ENCODE measurements at places on chromosomes 11 and 22. TPM values are rescaled to one million over a fixed set of nuclear protein-coding genes. Genes with fewer than 3 reads are reported as not detected.

GRCh38 chr11:107043242-107044006 is 25.1 kb upstream of the GUCY1A2 start:
- no peak overlapping the region for H3K27ac ChIP-seq
- H3K27me3 ChIP-seq: no peaks in the 10 kb centered on the region
- H3K36me3 ChIP-seq: no peaks in the 10 kb centered on the region
- no peak for DNase-seq
- no peaks in the 10 kb centered on the region for H3K4me1 ChIP-seq
- H3K4me3 ChIP-seq: no peak overlapping the region

- no peaks in the 10 kb centered on the region for H3K36me3 ChIP-seq
- DNase-seq: no peak
- H3K27me3 ChIP-seq: no peaks in the 10 kb centered on the region
- H3K4me1 ChIP-seq: no peaks in the 10 kb centered on the region
- no peak overlapping the region for H3K27ac ChIP-seq
- no peak overlapping the region for H3K4me3 ChIP-seq
These were observed 12.3 kb upstream of the SOX10 start for GRCh38 chr22:37996515-37997246.

- no peaks in the 10 kb centered on the region for H3K27me3 ChIP-seq
- no peak overlapping the region for H3K4me3 ChIP-seq
- DNase-seq: no peak
- no peaks in the 10 kb centered on the region for H3K36me3 ChIP-seq
These were observed 24.5 kb upstream of the BLID start for GRCh38 chr11:122140500-122140899.

TMPRSS4 gene
- total RNA-seq: 41.3 TPM

CREB3L1 gene
- 27.3 TPM for total RNA-seq

- no peaks in the 10 kb centered on the region for H3K27me3 ChIP-seq
- no peak overlapping the region for H3K27ac ChIP-seq
- no peak overlapping the region for H3K4me3 ChIP-seq
- no peaks in the 10 kb centered on the region for H3K36me3 ChIP-seq
- peak; percentile 81 for DNase-seq
- no peaks in the 10 kb centered on the region for H3K4me1 ChIP-seq
These were observed 10.8 kb upstream of the CCDC86 start for GRCh38 chr11:60831143-60831500.

DNA sequence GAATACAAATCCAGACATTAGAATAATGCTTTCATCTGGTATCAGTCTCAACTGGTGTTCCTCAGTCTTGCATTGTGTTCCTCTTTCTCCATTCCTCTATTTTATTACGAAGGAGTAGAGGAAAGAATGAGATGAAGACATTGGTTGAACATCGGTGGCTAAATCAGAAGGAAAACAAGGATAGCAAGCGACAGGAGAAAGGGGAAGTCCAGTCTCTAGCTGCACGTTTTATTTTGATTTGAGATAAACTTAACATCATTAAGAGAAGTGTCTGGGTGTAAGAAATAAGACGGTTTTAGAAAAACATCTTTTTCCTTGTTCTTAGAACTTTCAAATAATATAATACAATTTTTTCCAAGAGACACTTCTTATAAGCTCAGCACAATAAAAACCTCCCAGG is 6.2 kb downstream of the SOX6 start:
- no peak overlapping the region for H3K27ac ChIP-seq
- no peak for DNase-seq
- no peaks in the 10 kb centered on the region for H3K4me1 ChIP-seq
- no peak overlapping the region for H3K4me3 ChIP-seq

GRCh38 chr11:14578541-14578956 is 58.4 kb upstream of the PSMA1 start:
- no peaks in the 10 kb centered on the region for H3K36me3 ChIP-seq
- DNase-seq: peak; percentile 82
- peak overlapping the region; percentile 68 for H3K27ac ChIP-seq
- H3K27me3 ChIP-seq: no peaks in the 10 kb centered on the region
- H3K4me1 ChIP-seq: no peaks in the 10 kb centered on the region
- H3K4me3 ChIP-seq: no peak overlapping the region

DNA sequence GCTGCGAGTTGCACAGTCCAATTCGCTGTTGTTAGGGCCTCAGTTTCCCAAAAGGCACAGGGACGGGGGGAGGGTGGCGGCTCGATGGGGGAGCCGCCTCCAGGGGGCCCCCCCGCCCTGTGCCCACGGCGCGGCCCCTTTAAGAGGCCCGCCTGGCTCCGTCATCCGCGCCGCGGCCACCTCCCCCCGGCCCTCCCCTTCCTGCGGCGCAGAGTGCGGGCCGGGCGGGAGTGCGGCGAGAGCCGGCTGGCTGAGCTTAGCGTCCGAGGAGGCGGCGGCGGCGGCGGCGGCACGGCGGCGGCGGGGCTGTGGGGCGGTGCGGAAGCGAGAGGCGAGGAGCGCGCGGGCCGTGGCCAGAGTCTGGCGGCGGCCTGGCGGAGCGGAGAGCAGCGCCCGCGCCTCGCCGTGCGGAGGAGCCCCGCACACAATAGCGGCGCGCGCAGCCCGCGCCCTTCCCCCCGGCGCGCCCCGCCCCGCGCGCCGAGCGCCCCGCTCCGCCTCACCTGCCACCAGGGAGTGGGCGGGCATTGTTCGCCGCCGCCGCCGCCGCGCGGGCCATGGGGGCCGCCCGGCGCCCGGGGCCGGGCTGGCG is at the start of gene BCR:
Gene BCR, plus strand, starts transcription at position 209 of the 592 bp plus-strand sequence. CDS start 452 bp downstream, outside the sequence.
- peak; percentile 86 for DNase-seq
- no peaks in the 10 kb centered on the region for H3K36me3 ChIP-seq
- peaks cover 45% of the 10 kb centered on the region for H3K4me1 ChIP-seq
- peak within 1 kb of the TSS; percentile 63 for H3K27ac ChIP-seq
- no peaks in the 10 kb centered on the region for H3K27me3 ChIP-seq

DNA sequence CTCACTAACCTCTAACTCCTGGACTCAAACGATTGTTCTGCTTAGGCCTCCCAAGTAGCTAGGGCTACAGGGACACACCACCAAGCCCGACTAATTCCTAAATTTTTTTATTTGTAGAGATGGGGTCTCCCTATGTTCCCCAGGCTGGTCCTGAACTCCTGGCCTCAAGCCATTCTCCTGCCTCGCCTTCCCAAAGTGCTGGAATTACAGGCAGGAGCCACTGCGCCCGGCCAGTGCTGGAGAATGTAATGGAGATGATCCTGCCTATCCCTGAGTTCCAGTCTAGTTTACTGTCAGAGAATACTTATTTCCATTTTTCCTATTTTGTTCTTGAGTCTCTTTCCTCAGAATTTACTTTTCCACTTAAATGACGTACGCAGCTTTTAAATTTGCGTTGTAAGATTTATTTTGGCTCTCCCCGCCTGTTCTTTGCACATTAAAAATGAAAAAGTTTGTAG is at the start of gene CHEK1:
Gene CHEK1, plus strand, starts transcription at position 408 of the 458 bp plus-strand sequence. CDS start 1,606 bp downstream, outside the sequence.
- no peaks in the 10 kb centered on the region for H3K36me3 ChIP-seq
- H3K4me3 ChIP-seq: peak within 1 kb of the TSS; percentile 78
- DNase-seq: no peak

DNA sequence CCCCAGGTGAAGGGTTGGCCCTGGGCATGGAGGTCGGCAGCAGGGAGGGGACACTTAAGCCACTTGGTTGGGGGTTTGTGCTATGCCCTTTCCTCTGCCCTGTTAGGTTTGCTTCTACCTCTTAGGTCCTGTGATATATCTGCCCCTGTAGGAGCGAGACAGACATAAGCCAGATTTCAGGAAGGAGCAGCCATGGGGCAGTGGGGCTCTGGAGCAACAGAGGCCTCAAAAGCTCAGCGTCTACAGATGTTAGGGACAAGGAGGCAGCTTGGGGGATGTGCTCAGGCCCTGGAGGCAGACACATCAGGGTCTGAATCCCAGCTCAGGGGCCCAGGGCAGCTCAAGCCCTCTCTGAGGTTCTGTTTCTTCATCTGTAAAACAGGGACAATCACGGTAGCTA is 27.2 kb upstream of the KCNQ1OT1 start:
- no peaks in the 10 kb centered on the region for H3K4me1 ChIP-seq
- no peak overlapping the region for H3K27ac ChIP-seq
- no peak overlapping the region for H3K4me3 ChIP-seq
- no peaks in the 10 kb centered on the region for H3K36me3 ChIP-seq
- H3K27me3 ChIP-seq: no peaks in the 10 kb centered on the region

GSTT2 gene
- not detected for total RNA-seq

DNA sequence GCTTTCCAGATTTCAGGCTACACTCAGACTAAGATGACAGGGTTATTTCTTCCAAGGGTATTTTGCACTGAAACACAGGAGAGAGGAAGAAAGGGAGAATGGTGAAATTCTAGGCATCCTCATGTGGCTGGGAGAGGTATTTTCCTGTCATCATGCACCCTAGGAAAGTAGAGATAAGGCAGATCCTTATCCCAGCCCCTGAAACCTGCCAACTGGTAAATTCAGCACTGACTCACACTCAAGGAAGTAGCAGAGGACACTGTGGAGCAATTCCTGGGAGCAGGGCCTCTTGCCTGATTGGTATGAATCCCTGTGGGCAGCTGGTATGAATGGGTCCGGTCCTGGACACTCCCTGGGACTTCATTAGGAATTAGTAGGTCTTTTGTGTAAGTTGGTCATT is 37.6 kb upstream of the SLC5A1 start:
- no peak overlapping the region for H3K4me3 ChIP-seq
- no peaks in the 10 kb centered on the region for H3K27me3 ChIP-seq
- H3K4me1 ChIP-seq: no peaks in the 10 kb centered on the region
- no peak for DNase-seq
- H3K36me3 ChIP-seq: no peaks in the 10 kb centered on the region

ALDH3B2 gene
- total RNA-seq: not detected

DNA sequence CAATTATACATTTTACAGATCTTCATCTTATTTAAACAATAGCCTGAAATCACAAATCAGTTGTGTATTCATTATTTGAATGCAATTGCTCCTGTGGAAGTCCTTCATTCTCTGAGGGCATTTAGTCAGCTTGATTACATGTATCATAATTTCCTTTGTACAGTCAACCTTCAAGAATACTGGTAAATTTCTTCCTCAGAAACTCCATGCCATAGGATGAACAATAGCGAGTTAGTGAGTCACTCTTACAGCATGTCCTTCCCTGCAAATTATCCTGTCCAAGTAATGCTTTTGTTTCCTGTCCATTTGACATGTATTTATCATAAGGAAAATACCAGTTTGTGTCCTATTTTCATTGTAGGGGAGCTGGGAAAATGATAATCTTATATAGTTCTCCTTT is 3.8 kb downstream of the OR10S1 start:
- H3K4me3 ChIP-seq: no peak overlapping the region
- no peaks in the 10 kb centered on the region for H3K4me1 ChIP-seq
- H3K36me3 ChIP-seq: no peaks in the 10 kb centered on the region
- DNase-seq: no peak

DNA sequence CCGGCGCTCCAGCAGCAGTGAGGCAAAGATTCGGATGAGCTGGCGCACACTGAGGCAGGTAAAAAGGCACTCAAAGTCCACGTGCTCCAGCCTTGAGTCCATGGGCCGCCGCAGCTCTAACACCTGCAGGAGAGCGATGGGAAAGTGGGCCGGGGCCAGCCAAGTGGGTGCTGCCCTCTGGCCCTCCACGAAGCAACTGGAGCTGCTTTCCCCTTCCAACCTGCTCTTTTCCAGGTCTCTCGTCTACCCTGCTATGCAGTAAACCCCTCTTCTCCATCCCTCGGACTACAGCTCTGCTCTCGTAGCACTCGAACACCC is 20.0 kb downstream of the RPL27A start:
- no peak overlapping the region for H3K27ac ChIP-seq
- H3K4me1 ChIP-seq: no peaks in the 10 kb centered on the region
- no peaks in the 10 kb centered on the region for H3K36me3 ChIP-seq
- DNase-seq: no peak
- H3K27me3 ChIP-seq: no peaks in the 10 kb centered on the region
- H3K4me3 ChIP-seq: no peak overlapping the region

C11orf91 gene
- total RNA-seq: not detected

DNA sequence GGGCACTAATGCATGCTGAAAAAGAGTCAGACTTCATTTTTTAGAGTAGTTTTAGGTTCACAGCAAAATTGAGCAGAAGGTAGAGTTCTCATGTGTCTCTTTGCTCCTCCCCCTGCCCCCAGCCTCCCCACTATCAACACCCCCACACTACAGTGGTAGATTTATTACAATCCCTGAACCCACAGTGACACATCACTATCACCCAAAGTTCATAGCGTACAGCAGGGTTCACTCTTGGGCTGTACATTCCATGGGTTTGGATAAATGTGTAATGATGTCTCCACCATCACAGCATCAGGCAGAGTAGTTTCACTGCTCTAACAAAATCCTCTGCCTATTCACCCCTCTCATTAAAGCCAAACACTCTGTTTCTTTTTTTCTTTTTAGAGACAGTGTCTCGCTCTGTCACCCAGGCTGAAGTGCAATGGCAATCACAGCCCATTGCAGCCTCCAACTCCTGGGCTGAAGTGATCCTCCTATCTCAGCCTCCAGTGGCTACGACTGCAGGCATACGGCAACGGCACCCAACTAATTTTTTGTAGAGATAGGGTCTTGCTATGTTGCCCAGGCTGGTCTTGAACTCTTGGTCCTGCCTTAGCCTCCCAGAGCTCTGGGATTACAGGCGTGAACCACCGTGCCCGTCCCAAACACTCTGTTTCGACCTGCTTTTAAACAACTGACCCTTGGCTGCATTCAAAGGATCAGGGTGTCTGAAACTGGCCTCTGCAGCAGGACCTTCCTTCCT is 4.1 kb downstream of the BEST1 start:
- no peaks in the 10 kb centered on the region for H3K36me3 ChIP-seq
- H3K4me1 ChIP-seq: peaks cover 8% of the 10 kb centered on the region
- no peak overlapping the region for H3K4me3 ChIP-seq
- H3K27me3 ChIP-seq: no peaks in the 10 kb centered on the region
- peak overlapping the region; percentile 58 for H3K27ac ChIP-seq

GRCh38 chr11:5608808-5609207 is 12.4 kb downstream of the TRIM6 start:
- H3K36me3 ChIP-seq: no peaks in the 10 kb centered on the region
- DNase-seq: no peak
- no peaks in the 10 kb centered on the region for H3K4me1 ChIP-seq
- H3K27me3 ChIP-seq: no peaks in the 10 kb centered on the region
- no peak overlapping the region for H3K4me3 ChIP-seq
